CD4-positive, alpha-beta T cell treated with Interleukin-10 for 1 hour (primary cell): ENCODE measurements at places on chromosomes 7 and 10.

DNA sequence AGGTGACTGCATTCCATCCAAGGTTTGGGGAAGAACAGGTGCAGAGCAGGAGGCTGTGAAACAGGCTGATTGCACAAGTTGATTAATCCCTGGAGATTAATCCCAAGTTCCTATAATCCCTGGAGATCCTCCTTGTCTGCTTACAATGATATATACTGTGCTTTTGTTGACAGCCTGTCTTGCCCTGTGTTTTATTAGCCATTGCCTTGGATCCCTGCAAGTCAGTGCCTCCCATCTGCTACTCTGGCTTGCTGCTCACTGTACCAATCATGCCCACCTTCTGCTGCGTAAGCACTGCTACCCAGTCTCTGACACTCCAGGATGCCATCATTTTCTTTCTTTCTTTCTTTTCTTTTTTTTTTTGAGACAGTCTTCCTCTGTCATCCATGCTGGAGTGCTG, 65.4 kb downstream of the ANKRD61 start:
- DNase-seq, result no peak

DNA sequence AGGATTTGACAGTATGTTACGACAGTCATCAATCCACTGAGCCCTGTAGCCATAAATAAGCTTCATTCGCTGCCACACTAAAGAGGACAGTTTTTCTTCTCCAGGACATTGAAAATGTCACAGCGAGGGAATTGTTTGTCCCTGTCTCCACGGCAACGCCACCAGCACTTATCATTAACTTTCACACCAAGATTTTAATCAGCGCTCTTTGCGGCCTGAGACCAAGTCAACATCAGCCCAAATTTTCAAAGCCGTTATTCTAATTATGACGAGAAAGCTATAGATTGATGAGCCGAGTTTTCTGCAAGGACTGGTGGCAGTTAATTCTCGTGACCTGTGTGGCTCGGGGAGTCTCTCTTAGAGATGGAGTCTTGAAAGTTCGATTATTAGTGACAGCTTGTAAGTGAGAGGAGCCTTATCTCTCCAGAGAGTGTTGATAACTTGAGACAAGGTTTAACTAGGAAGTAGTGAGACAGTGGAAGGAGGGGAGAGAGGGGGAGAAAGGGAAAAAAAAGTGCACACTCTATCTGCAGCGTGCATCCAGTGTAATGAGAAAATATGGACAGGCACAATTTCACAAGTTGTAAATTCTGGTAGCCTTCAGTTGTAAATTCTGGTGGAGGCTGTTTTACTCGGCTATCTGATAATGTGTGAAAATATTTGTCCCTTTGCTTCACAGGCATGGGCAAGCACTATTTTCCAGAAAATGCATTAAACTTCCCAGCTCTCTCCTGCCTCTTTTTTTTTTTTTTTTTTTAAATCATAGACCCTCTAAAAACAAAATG, 473.3 kb downstream of the LRMDA start:
- no peak for DNase-seq

GRCh38 chr7:149624006-149624405, 126.4 kb upstream of the ZNF746 start:
- peak; percentile 43 for DNase-seq

GRCh38 chr10:43938810-43939209, 290.1 kb upstream of the ZNF32 start:
- DNase-seq, result no peak

DNA sequence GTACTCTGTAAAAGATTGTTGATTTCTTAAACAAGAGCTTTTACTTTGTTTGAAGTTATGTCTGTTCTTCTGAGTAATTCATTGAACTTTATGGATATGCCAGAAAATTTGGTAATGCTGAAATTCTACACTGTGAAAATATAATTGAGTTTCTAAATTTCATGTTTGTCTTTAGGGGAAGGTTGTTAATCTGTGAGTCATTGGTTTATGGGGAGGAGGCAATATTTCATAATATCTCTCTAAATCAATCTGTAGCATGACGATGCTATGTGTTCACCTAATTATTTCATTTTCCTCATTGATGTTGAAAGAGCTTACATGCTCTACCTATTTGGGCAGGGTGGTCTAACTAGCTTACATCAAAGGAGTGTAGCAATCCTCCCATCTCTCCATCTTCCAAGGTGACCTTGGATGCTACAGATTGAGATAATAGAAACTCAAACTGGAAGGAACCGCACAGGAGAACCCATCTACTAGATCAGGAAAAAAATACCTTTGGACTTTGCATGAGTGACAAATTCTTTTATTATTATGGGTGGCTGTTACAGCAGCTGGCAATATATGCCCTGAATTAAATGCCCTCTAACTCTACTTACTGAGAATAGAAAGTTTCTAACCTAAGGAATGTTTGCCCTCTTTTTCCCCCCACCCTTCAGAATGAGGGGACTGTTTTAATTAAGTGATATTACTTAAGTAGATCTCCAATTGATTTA, 8.4 kb upstream of the SNX13 start:
- no peak for DNase-seq

- peak; percentile 34 for DNase-seq
Measured at GRCh38 chr7:100604976-100605911, 3.1 kb downstream of the PCOLCE start.

DNA sequence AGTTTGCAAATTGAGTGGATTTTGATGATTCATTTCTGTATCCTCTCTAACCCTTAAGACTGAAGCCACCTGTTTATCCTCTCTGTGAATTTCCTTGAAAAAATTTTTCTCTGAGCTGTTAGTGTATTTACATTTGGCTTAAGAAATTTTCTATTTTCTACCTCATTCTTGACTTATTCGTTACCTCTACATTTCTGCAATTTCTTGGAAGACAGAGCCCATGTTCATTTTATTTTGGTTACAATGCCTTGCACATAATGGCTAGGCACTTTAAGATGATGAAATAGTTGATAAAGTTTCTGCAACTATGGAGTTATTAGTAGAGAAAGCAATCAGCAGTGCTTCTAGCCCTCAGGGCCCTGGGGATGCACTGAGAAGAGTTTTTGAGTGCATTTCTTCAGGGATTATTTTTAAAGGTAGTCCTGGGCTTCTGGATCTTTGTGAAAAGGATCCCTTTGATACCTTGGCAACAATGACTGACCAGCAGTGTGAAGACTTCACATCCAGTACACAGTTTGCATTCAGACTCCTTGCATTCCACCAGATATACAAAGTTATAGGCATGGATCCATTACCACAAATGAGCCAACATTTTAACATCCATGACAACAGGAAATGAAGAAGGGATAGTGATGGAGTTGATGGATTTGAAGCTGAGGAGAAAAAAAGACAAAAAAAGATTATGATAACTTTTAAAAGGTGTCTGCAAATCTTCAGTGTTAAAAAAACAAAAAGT, 68.2 kb downstream of the CH25H start:
- no peak for DNase-seq

GRCh38 chr7:143369678-143370651, 7.5 kb upstream of the FAM131B start:
- no peak for DNase-seq

DNA sequence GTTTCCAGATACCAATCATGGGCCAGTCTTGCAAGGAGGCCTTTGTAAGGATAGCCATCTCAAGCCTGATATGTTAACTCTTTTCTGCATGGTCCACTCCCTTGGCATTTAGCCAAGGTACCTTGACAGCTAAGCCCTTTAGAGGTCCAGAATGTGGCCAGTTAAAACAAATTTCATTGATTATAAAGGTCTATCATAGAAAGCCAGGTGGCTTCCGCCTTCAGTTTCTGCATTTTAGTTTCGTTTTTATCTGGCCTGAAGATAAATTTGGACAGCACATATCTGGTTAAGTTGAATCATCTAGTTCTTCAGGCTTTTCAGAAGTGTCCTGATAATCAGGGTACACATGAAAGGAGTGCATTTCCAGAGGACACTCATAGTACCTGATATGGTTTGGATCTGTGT, 30.7 kb downstream of the ANKIB1 start:
- DNase-seq, result no peak

DNA sequence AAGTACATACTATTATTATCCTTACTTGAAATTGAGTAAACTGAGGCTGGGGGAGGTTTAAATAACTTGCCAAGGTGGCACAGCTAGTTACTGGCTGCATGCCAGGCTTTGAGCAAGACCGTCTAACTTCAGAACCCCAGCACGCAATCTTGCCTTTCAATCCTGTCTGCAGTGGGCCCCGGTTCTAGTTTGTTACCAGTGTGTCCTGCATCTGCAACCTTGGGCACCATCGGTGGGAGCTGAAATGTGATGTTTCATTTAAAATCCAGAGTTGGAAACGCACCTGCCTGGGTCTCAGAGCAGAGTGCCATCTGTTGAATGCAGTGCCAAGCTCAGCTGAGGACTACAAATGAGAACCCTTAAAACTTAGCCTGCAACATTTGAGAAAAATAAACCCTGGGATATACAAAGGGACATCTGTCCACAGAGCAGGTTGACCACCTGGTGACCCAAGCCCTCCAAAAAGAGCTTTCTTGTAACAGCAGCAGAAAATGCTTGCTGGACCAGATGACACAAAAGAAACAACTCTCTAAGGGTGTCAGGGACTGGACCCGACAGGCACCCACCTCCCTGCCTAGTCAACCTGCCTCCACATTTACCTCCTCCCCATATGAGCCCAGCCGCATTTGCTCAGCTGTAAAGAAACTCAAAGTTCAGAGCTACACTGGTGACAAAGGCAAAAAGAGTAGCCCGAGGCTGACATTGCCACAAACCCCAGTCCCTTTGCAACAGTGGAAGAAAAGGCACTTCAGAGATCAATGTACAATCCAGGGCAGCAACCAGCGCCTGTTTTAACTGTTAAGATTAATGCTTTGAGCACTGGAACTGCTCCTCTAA, 1.7 kb downstream of the SH3PXD2A start:
- no peak for DNase-seq

DNA sequence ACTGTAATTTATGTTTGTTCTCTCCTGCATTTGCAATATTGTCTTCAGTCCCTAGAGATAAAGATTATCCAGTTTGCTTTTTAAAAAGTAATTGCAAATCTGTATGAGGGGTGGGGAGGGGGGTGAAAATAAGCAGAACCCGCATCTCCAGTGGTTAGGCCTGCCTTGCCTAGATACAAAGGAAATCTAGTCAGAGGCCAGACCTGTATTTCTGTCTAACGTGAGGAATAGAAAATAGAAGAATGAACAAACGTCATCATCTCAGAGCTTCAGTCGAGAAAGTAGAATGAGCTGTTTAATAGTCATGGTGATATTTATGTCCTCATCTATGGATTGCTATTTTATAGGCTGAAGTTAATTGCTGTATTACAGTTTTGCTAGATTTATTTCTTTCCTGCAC, 284.2 kb downstream of the BICC1 start:
- no peak for DNase-seq

DNA sequence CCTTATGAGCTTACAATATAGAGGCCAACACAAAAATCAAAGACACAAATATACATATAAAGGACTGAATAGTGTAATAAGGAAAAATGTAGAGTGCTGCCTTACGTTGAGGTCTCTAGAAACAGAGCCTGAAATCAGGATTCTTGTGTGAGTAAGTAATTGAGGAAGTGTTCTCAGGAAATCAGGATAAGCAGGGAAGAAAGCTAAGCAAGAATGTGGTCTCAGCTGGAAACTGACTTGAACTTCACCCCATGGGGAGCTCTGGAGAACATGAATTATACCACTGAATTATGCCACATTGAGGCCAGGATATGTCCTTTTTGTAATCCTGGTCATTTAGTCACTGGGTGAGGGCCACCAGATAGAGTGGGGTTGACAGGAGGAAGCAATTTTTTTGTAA, 191.9 kb downstream of the ETV1 start:
- DNase-seq, result no peak

DNA sequence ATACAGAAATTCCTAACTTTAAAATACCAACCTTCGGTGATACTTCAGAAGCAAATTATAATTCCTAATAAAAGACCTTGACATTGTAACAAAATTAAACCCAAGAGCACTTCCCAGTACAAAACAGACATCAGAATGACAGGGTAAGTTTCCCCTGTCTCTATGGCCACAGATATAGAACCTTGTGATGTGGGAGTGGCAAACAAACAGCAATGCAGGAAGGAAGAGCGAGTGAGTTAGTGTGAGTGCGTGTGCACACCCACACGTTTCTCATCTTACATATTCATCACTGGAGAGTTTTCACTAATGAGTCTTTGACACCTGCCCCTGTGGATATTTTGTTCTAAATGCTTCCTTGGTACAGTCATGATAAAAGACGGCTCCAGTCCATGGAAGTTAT, 72.2 kb downstream of the VWC2 start:
- no peak for DNase-seq

DNA sequence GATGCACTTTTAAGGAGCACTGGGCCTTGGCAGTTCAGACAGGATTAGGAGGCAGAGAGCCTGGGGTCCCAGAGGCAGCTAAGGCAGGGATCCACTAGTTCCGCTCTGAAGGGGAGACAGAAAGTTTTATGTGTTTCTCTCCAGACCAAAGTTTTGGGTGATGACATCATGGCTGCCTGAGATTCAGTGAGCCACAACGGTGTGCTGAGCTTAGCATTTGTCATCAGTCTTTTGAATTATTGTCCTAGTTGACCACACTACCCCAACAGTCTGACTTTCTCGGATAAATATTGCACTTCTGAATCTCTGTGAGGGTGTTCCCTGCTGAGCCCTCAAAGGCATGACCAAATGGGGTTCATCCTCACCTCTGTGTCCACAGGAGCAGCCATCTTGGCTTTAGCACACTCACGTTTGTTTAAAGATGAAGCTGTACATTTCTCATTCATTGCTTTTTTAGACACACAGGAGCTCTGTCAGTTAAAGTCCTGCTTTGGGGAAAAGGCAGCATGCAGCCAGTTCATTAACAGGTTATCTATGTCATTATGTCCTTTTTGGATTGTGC, 297.7 kb upstream of the LRGUK start:
- no peak for DNase-seq
